ENCODE measurements at places on chromosomes 5 and 9.
A peak's percentile ranks its signal among the peaks of the same experiment; 100 is the strongest.

DNA sequence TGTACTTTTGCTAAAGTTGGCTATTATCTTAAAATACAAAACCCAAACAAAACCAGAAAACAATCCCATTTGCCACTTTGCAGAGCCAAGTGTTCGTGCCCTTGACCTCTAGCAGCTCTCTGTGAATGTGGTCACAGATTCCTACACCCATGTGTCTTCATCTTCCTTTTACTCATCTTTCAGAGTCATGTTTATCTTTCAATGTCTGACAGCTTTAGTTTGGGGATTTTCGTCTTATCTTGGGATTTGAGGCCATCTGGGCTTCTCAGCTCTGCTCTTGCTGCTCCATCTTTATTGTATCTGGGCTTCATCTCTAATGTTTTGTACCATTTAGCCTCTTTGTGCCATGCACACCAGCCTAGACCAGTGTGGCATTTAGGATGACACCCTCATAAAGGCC is 81.0 kb downstream of the DAPK1 start:
- no peak for DNase-seq

DNA sequence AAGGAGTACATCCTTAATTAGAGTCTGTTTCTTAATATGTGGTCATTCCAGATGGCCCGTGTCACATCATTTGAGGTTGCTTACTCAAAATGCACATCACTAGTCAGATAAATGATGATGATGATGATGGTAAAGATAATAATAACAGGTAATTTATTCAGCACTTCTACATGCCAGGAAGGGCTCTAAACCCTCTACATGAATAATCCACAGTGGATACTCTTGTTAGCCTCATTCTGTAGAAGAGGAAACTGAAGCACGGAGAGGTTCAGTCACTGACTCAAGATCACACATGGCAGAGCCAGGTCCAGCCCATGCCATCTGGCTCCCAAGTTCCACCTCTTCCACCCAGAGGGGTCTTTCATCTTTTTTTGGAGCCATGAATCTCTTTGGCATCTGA is 11.7 kb downstream of the SH3PXD2B start:
- no peak for DNase-seq

DNA sequence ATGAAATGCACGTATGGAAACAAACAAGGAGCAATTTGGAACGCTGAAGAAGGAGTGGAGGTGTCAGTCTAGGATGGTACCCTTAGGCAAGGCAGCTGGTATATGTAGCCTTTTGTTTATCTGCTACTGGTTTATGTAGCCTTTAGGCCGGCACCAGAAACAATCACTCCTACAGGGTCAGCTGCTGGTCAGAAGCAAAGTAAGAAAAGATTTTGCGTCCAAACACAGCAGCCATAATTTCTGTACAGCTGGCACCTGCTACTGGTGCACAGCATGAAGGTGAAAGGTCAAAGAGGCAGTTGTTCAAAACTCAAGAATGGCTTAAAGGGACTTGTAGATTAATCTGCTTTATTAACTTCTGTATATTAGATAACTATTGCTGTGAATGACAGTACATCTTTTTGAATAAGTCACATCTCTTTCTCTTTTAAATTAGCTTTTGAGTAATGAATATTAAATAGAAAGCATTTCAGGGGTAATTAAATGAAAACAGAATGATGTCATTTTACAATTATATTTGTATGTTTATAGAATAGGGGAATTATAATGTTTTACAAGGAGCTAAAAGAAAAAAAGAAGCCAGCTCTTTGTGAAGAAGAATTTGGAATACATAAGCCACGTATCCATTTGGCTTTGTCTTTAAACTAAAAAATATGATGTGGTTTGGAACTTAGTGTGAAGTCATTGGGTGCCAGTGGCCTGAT is 33.1 kb upstream of the TLX3 start:
- no peak for DNase-seq

DNA sequence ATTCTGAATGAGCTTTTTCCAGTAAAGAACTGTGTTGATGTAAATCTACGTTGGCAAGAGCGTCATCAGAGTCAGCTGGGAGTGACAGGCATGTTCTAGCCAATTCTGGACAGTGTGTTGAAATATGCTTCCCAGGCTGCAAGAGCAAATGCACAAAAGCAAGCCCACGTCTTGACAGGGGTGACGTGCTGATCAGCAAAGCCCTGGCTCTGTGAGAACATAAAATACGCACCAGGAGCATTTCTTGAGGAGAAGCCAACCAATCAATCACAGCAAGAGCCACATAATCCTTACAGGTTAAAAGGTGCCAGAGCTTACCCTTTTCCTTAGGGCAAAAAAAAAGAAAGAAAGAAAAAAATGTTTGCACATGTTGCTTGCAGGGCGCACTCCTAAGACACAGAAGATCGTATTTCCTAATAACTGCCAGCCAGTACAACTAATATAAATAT is 148.1 kb downstream of the PDE4D start:
- peak; percentile 73 for DNase-seq

DNA sequence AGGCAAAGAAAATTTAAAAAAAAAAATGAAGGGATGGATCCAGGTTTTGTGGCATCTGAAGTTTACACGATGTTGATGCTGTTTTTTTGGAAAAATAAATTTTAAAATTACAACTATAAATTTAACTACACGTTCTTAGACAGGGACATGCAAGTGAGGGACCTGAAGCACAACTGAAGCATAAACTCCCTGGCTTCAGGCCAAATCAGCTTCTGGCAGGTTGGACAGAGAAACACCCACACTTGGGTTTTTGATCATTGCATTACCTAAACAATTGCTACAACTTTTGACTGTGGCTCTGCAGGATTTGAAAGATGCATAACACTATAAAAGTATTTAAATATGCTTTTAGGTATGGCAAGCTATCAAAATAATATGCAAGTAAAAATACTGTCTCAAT is 1318.3 kb upstream of the DMAC1 start:
- no peak for DNase-seq

DNA sequence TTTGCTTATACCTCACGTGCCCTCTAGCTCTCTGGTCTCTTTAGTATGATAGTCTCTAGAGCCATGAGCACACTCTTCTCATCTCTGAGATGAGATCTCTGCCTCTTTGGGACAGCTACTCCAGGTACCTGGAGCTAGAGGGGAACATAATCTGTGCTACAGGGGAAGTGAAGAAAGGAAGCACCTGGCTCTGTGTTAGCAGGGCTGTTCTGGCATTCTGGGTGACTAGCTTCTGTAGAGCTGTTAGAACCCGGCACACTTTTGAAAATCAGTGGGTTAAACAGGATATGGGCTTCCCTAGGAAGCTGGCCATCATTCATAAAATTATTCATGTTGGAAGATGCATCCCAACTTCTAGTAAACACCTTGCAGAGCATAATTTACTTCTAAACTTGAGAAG is 224.8 kb downstream of the MCTP1 start:
- no peak for DNase-seq

- DNase-seq = no peak
Observed at GRCh38 chr5:103522586-103522985, 40.0 kb downstream of the NUDT12 start.
